Astrocyte (in vitro differentiated cells and primary cell): ENCODE measurements at places on chromosomes 2 and 18.

- DNase-seq = peak; percentile 46
Measured at GRCh38 chr2:74935975-74936391, 22.5 kb upstream of the POLE4 start.

DNA sequence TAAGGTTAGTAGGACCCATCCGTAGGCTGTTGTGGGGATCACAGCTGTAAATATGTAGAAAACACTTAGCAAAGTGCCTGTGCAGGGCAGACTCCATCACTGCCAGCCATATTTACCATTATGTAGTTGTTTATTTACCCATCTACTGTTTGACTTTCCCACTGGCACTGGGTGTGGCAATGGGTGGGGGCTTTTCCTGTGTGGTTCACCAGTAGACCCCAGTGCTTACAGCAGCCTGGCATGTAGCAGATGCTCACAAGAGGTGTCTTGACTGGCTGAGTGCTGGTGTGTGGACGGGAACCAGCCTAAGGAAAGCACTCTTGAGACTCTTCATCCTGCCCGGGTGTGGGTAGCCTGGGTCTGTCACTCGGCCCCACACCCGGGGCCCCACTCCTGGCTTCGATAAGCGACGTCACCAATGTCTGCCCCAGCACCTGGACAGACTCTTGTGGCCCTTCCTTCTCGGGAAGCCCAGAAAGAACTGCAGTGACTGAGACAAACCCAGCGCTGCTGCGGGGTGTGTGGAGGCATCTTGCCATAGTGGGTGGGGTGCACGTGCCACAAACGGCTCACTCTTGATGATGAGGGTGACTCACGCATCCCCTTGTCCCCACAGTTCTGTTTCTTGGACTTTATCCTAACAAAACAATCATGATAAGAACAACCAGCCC lies 78.3 kb downstream of the HDAC4 start:
- peak; percentile 44 for DNase-seq

DNA sequence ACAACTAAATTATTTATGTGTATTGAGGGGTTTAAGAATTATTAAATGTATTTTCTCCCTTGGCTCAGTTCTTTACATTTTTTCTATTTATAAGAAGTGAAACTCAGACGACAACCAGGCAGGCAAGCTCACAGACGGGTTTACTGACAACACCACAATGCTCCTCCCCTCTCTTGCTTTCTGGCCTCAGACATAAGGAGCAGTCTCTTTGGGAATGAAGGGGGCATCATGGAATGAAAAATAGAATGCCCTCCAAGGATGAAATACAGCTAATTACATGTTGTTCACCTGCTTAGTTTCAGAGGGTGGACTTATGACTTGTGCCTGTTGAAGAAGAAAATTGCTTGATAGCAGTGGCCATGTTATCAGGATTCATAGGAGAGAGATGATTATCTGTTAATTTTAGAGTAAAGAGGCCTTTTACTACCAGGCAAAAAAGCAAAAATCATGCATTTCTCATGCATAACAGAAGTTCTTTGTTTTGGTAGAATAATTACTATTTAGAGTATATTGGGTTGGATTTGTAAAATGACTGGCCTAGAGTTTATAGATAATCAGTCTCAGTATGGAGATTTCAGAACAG lies 172.1 kb upstream of the LRRTM1 start:
- no peak for DNase-seq

DNA sequence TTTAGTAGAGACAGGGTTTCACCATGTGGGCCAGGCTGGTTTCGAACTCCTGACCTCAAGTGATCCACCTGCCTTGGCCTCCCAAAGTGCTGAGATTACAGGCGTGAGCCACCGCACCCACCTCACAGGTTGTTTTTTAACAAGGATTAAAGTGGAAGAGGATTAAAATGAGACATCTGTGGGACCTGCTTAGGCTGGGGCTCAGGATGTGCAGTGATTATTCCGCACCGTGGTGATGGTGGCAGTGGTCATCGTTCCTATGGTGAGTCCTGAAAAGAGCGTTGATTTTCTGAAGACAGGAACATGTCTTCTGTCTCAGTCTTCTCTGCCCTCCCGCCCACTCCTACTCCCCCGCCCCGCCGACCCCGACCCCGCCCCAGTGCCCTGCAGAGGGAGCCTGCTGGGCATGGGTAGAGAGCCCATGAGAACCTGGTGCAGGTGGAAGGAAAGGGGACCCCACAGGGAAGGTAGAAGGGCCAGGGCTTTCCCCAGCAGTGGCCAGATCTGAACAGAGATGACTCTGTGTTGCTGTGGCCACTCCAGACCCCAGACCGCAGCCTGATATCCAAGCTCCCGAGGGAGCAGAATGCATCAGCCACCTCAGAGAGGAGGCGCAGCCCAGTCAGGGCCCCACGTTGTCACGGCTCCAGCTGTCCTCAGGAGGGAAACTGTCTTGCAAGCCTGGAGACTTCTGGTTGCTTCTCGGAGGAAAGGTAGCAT lies 34.5 kb upstream of the FOSL2 start:
- no peak for DNase-seq

- DNase-seq = peak; percentile 95
Measured at GRCh38 chr2:216057688-216058193, 23.9 kb downstream of the PECR start.

DNA sequence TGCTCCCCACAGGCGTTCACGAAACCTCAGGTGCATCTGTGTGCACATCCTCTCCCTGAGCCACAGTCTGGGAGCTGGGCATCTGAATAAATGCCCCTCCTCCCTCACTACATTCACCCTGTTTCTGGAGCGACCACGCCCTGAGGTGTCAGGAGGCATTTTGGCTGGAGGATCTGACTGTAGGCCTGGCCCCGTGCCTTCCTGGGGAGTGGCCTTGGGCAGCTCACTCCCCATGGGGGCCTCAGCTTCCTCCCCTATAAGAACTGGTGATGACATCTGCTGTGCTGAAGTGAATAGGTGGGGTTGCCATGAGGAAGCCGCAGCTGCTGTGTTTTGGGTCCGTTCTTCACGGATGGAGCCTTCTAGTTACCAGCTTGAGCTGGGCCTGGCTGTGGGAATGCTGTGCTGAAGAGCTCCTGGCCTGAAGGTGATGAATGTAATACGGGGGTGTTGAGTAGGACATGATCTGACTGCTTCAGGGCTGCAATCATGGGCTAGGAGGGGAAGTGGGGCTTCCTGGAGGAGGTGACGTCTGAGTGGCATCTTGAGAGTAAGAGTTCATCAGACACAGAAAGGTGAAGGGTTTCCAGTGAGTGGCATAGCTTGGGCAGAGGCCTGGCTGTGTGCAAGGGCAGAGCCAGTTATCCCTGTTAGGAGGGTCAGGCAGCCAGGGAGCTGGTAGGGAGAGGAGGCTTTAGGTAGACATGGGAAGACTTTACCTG lies 58.2 kb downstream of the GLI2 start:
- DNase-seq = peak; percentile 29

DNA sequence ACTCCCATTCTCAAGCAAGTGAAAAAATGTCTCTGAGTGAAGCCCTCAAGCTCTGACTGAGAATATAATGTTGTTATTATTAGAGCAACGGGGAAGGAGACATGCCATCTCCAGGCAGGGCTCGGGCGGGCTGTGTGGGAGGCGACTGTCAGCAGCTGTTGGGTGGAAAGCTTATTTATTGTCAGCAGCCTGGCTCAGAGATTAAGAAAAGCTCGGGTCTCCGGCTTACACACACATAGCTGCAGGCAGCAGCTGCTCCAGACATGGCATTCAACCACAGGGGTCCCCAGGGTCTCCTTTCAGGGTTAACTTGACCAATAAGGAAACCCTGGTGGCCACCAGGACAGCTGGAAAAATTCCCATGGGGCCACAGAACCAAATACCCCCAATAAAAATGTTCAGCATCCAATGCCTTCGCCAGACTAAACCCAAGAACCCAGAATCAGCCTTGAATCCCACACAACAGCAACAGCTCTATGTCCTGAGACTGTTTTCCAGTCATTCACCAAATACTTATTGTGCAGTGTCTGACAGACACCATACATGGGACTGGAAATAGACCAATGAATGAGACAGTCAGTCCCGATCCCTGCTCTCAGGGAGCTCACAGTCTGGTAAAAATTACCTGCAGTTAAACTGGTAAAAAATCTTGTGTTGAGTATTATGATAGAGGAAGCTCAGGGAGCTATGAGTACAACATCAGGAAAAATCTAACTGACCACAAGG lies 70.5 kb upstream of the RTN4 start:
- DNase-seq = peak; percentile 47

- DNase-seq = no peak
Measured at GRCh38 chr2:80007777-80008503, 296.6 kb downstream of the LRRTM1 start.

DNA sequence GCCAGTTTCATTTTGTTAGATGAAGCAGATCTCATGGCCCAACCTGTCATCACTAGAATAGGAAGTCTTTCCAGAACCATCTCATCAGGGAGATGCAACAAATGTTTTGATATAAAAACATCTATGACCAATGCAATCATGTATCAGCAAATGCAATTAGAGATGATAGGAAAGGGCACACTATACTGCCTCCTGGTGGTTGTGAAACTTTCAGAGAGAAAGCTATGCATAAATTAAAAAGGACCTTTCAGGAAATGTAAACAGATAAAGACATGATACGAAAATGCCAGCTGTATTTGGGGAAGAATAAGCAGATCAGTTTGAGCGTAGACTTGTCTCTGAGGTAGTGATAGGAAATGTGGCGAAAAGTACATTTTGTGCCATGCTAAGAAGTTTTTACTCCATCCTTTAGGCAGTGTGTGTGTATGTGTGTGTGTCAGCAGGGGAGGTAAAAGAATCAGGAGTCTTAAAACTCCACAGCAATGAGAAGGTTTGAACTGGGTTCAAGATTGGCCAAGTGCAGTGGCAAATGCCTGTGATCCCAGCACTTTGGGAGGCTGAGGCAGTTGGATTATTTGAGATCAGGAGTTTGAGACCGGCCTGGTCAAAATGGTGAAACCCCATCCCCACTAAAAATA lies 479.3 kb downstream of the CPS1 start:
- DNase-seq = peak; percentile 11

GRCh38 chr2:198232281-198232680 lies 427.9 kb downstream of the PLCL1 start:
- no peak for DNase-seq

DNA sequence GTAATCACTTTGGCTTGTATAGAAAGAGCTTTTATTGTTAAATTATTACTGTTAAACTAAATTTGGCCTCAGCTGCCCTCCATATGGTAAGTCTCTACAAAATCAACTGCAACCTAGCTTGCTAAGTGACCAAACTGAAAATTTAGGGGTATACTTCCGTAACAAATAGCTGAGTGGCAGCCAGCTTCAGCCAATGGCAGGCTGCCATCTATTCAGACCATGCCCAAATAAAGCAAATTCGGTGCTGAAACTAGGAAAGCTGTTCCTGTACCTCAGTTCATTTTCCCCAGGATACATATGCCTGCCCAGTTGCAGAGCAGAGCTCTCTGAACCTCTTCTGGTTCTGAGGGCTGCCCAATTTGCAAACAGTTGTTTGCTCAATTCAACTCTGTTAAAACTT lies 94.8 kb downstream of the EML6 start:
- DNase-seq = no peak

- DNase-seq = peak; percentile 93
Measured at GRCh38 chr2:85741833-85742455, 11.8 kb upstream of the ATOH8 start.

GRCh38 chr18:74841248-74841647 lies 243.6 kb downstream of the ZNF407 start:
- no peak for DNase-seq

DNA sequence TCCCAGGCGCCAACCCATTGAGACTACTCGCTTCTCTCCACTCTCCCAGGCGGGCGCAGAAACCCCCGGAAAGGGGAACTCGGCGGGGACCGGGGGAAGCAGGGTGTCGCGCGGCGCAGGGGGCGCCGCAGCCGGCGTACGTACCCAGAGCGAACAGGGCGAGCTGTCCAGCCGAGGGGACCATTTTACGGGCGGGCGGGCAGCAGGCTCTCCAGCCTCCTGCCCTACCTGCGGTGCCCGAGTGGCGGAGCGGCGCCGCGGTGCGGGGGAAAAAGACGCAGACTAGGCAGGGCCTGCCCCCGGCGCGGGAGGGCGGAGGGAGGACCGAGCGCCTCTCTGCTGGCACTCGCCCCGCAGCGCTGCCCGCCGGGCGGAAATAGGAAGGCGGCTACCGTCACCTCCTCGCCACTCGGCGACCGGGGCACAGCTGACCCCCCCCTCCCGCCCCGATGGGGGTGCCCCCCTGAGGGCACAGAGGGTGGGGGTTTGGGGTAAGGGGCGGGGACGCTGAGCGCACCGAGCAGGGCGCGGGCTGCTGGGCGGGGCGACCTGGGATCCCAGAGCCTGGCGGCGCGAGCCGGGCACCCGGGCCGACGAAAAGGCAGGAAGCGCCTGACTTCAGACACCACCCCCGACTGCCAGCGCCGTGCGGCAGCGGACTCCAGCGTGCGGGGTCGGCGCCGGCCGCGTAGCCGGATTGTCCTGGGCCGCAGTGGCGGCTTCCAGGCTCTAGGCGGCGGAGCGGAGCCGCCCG lies at the start of gene TGFA:
TGFA (minus strand) TSS at position 243 of the 754 bp plus-strand sequence; CDS start at position 184, 59 bp downstream.
- DNase-seq = peak; percentile 5

- no peak for DNase-seq
Measured at GRCh38 chr2:215466097-215466909, 30.4 kb upstream of the FN1 start.

GRCh38 chr2:46545015-46545839 lies 65.9 kb downstream of the TMEM247 start:
- DNase-seq = no peak

DNA sequence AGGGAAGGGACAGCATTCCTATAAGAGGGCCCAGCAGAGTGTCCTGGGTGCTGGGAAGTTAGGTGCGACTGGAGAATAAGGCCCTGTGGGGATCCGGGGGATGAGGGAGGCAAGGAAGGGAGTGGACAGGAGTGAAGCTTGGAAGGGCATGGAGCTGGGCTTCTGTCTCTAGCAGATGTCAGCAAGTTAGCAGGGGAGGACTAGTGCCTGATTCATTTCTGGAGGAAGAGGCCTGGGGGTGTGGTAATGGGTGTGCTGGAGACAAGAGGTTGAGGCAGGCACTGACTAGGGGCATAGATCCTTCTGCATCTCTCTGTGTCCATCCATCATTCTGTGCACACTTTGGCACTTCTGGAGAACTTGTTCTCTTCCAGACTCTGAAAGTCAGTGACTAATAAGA lies 134.7 kb downstream of the ACOXL start:
- no peak for DNase-seq

DNA sequence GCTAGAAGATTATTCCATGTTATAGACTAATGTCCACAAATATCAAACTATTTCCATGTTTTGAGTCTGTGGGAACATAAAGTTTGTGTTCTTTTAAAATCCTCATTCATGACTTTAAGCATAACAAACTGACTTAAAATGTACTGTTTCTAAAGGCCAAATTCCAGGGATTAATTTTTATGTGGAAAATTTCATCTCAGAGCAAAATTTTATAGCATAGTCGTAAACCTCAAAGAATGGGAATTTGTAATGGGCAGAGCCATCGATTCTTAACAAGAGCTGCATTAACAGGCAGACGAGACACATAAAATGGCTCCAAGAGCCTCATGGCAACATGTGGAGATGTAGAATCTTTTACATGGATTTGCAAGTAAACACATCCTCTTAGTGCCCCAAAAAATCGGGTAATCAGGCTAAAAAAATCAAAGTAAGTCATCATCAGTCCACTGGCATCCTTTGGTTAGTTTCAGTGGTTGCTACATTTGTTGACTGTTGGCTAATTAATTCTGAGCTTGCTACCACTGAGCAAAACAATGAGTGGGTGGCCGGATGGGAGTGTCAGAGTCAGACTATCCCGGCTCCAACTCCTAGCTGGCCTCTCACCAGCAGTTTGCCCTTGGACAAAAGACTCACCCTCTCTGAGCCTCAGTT lies 119.6 kb downstream of the FAM210A start:
- no peak for DNase-seq

GRCh38 chr2:96140941-96141623 lies 2.8 kb upstream of the ASTL start:
- no peak for DNase-seq

GRCh38 chr2:232228971-232229894 lies 149.3 kb upstream of the ALPP start:
- DNase-seq = peak; percentile 58
